ENCODE measurements at places on chromosomes 7 and 10.
A peak's percentile ranks its signal among the peaks of the same experiment; 100 is the strongest.

DNA sequence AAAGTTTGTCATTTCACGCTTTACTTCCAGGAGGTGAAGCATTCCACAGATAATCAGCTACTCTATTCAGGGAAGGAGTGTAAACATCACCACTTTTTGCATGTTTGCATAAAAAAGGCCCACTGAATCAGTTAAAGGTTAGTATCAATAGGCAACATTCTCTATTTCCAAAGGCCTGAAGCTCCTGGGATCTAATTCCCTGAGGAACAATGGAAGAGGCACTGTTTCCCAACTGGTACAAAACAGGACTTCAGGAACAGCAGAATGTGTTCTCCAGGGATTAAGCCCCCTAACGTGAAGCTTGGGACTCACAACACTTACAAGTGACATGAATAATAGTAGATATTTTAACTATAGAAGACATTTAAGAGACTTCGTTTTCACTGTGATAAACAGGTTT is 6.1 kb downstream of the LRRN3 start:
- no peak for DNase-seq

DNA sequence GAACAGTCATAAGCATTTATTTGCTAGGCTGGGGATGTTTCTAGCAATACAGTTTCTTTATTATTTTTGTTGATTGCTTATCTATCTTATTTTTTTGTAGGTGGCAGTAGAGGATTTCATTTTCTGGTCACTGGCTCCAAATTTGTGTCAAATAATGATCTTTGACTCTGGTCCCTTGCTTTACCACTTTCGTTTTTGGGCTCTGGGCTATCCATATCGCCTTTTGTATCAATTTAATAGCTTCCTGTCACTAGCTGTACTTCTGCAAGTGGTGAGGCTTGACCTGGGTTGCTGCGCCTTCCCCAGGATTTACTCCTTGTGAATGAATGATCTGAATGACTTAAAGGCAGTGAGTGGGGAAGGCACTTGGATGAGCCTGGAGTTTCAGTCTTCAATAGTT is 48.4 kb downstream of the MDFIC start:
- DNase-seq: no peak

GRCh38 chr7:157668221-157668883 is 331.5 kb downstream of the DNAJB6 start:
- peak; percentile 13 for DNase-seq

- no peak for DNase-seq
Measured at GRCh38 chr10:79293841-79294581, 53.3 kb upstream of the PPIF start.

DNA sequence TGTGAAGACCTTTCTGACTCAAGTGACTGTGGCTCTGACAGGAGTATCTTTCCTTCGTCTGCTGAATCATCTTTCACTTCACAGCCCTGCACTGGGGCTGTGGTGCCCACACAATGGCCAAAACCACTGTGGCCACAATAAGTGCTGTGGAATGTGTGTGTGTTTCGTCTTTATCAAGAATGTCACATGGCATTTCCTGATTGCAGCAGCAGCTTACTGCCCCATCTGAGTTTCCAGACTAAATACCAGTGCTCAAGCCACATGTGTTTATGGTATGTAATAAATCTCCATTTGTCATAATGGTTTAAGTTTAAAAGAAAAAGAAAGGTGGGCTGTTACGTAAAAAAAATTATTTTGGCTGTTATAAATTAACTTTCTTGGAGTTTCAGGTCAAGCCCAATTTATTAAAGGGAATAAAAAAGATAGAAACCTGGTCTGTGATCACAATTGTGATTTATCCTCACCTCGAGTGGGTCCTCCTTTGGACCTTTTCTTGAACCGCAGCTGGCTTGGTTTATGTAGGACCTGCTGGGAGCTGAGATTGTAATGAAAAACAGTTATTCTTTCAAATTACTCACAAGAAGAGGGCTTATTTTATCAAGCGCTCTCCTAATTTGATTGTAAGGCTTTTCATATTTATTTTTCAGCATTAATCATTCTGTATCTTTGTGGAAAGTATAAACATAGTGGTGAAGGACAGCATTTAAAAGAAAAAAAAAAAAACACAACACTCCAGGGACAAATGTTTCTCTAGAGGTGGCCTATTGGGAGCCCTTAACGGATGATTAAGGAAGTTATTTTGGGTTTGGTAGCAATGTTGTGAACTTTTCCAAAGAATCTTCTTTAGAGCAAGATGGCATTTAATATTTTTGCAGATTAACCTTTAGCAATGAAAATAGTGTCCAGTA is 116.2 kb downstream of the LRMDA start:
- no peak for DNase-seq

DNA sequence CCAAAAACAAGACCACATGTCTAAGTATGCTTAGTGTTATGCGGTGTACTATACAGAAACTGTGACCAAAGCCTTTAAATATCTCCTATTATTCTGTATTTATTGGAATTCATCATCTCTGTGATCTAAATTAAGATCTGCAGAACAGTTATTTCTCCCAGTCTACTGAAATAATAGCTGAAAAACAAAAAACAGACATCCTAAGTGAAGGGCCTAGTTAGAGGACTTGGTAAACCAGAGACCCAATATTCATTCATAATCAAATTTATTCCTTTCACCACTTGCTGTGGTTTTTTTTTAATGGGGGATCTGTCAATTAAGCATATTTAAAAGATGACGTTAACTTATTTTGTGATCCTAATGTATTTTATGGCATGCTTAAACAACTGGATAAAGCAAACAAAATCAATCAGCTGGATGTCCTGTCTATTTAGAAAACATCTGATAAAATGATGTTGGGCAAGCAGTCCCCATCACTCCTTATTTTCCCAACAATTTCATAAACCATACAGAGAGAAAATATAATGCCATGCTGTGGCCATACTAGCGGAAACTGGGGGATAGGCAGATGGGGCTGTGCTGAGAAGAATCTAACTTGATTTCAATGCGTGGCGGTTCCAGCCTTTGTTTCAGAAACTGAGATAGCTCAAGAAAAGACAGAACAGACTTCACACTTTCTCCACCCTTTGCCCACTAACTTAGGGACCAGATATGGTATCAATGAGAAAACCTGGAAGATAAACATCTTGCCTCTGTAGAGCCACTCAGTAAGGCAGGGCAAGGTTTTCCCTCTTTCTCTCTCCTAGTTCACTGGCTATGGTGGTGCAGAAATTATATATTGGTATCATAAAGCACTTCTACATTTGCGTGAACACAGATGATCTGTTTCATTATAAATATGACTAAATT is 32.9 kb downstream of the ICA1 start:
- DNase-seq: no peak

DNA sequence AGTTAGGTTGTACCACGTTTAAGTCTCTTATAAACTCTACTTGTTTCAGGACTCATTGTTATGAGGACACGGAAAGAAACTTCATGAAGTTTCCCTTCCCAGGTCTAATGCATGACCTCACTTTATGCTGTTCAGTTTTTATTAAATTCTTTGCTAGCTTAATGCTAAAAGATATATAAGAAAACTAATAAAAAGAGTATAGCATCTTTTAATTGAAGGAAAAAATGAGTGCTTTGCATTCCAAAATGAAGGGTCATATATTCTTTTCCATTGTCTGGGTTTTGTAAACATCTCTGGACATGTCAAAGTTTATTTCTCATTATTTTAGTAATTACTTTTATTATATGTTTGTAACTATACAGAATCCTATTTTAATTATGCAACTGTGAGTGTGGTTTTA is 255.8 kb downstream of the CREB5 start:
- no peak for DNase-seq

DNA sequence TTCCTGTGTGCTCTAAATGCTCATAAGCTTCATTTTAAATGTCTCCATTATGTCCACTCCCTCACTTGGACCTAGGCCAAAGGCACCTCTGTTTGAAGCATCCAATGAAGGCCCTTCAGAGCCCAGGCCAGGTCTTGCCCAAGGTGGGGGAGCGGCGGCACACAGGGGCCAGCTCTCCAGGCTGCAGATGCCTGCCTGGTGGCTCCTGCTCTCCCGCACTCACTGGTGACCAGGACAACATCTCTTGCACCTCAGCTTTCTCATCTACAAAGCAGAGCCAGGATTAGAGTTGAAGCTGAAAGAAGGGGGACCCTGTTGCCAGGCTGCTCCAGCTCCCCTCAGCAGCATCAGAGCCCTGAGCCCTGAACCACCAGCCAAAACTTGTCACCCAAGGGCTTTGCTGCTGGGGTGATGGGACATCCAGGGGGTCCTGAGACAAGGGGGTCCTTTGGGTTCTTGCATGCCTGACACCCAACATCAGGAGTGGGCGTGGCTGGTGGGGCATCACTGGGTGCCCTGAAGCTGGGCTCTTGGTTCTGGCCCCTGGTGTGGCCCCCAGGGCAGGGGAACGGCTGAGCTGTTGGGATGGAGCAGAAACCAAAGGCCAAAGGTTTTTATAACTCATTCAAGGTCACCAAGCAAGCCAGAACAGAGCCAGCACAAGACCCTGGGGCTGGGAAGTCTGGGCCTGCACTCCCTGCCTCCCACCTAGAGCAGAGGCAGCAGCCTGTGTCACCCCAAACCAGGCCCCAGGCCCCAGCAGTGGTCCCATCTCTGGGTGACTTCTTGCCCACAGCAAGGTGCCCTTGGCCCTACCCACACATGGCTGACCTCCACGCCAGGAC is 1.2 kb downstream of the NACAD start:
- no peak for DNase-seq

DNA sequence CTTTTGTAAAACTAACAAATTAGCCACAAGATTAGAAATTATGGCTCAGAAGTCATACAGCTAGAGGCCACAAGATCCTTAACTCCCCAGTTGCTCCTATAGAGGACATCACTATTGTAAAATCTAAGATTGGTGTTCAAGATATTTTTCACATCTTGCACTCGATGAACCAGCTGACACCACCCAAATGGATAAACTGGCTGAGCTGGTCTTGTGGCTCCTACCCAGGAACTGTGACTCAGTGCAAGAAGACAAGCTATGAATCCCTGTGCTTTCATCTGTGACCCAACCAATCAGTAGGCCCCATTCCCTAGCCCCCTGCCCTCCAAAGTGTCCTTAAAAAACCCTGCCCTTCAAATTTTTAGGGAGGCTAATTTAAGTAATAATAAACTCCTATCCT is 27.9 kb upstream of the R3HCC1L start:
- DNase-seq: no peak

DNA sequence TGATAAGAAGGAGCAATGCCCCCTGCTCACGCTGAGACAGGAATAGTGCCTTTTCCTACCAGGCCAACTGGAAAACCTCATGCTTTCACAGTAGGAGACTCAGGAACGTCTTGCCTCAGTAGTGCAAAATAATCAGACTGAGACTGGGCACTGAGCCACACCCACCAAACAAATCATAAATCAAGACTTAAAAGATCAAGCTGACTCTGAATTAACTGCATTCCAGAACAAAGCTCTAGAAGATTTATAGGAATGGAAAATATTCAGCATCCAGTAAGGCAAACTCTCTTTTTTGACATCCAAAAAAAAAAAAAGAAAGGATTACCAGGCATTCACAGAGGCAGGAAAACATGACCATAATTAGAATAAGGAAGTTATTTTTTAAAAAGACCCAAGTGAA is 30.5 kb upstream of the SLC18A3 start:
- DNase-seq: no peak

DNA sequence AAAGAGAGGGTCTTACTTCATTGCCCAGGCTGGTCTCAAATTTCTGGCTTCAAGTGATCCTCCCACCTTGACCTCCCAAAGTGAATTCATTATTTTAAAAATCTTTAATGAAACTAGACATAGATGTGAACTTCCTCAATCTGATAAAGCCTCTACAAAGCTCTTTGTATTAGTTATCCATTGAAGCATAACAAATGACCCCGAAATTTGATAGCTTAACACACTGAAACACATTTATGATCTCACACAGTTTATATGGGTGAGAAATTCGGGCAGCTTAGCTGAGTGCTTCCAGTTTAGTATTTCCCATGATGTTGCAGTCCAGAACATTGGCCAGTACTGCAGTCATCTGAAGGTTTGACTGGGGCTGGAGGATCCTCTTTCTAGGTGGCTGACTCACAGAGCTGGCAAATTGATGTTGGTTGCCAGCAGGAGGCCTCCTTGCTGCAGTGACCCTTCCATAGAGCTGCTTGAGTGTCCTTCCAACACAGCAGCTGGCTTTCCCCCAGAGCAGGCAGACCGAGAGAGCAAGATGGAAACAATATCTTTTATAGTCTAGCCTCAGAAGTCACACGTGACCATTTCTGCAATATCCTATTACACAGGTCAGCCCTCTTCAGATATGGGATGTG is 16.6 kb upstream of the WNT8B start:
- DNase-seq: no peak

GRCh38 chr10:107264742-107265141 is 100.2 kb upstream of the SORCS1 start:
- DNase-seq: no peak

- no peak for DNase-seq
Measured at GRCh38 chr7:19558527-19558926, 150.3 kb downstream of the POLR1F start.

DNA sequence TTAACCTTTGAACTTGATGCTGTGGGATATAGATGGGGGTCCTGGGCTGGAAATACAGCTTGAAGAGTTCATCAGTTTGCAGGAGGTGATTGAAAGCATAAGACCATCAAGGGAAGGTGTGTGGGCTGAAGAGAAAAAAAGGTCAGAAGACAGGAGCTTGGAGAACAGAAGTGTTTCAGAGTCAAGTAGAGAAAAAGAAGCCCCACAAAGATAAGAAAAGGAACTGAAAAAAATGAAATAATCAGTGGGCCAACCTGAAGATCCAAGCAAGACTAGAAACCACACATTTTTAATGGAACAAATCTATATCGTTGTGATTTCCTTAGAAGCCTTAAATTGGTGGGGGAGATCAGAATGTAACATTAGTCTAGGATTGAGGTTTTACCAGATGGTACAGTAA is 22.5 kb downstream of the ZEB1 start:
- no peak for DNase-seq

- no peak for DNase-seq
Measured at GRCh38 chr10:123666318-123667236, at the start of gene GPR26. GPR26 (plus strand) TSS chr10:123666355; CDS start chr10:123666408, 53 bp downstream.

DNA sequence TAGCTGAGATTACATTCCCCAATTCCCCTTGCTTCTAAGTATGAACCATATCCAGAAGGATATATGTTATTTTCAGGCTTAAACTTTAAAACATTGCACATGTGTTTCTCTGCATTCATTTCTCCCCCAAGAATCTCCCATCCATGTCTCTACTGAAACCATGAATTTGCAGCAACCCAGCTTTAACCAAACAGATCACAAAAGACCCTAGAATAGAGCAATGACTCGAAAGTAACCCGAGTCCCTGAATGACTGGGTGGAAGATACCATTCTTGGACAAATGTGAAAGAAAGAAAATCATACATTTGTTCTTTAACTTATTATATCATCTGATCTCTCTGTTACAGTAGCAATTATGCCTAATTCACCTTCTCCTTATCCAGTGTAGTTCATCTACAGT is 278.7 kb downstream of the IPMK start:
- DNase-seq: no peak

- DNase-seq: no peak
Measured at GRCh38 chr10:70669015-70669414, 3.3 kb upstream of the ADAMTS14 start.

Data from CD4-positive, alpha-beta T cell treated with Interleukin-6 for 4 hours (primary cell).